ENCODE measurements at places on chromosomes 1 and 21.
A peak's percentile ranks its signal among the peaks of the same experiment; 100 is the strongest.

DNA sequence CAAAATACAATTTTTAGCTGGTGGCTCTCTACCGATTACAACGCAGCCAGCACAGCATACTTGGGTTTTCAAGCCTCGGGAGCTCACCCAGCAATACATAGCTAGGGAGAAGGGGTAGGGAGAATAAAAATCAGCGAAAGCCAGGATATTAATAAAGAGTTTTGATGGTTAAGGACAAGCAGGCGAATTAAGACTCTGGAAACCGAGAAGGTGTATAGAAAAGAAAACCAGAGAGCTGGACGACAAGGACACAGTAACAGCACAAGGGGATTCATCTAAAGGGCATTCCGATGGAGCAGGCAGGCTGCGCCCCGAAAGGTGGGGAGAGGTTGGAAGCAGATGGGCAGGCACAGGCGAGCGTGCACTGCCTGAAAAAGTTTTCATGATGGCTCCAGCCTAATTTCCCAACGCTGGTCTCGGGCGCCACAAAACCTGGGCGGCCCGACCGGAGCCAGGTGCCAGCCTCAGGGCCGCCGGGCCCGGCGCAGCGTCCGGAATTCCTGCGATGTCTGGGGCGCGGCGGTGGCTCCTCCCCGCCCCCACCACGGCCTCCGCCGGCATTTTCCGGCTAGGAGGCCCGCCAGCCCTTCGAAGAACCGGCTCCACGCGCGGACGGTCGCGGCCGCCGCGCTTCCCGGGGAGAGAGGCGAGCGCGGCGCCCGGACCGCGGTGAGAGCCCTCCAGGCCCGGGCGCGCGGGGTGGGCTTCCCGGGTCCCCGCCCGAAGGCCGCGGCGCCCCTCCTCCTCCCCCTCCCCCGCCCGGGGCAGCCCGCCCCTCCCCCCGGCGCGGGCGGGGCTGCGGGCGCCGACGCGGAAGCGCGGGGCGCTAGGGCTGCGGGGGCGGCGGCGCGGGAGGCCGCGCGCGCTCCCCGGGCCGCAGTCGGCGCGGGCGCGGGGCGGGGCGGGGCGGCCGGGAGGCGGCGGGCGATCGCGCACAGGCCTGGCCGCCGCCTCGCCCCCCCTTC lies 774 bp upstream of the DYRK1A start:
- peaks cover 23% of the 10 kb centered on the region for H3K4me1 ChIP-seq
- no peaks in the 10 kb centered on the region for H3K27me3 ChIP-seq
- peaks cover 7% of the 10 kb centered on the region for H3K36me3 ChIP-seq
- peak overlapping the region; percentile 99 for H3K27ac ChIP-seq
- DNase-seq = peak; percentile 59

- H3K4me1 ChIP-seq = no peaks in the 10 kb centered on the region
- peak overlapping the region; percentile 62 for H3K27ac ChIP-seq
- no peak for DNase-seq
- no peak overlapping the region for H3K4me3 ChIP-seq
Measured at GRCh38 chr1:23085696-23086095, 66.4 kb downstream of the KDM1A start.

DNA sequence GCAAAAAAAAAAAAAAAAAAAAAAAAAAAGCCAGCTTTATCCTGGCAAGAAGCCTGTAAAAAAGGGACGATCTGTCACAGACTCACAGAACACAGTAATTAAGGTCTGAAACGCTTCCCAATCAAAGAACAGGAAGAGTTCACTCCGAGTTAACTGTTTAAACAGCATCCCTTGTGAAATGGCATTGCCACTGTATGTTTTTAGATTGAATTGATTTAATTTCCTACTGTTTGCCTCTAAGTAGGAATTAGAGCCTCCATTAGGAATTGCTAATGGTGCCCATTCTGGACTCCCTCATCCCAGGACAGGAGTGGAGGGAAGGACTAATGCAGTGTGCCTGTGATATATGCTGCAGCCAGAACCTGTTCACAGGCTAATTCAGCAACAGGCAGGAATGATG lies 370.8 kb downstream of the RWDD3 start:
- H3K4me3 ChIP-seq = no peak overlapping the region
- no peaks in the 10 kb centered on the region for H3K27me3 ChIP-seq
- no peak overlapping the region for H3K27ac ChIP-seq
- no peaks in the 10 kb centered on the region for H3K36me3 ChIP-seq
- DNase-seq = no peak

- H3K27me3 ChIP-seq = peaks cover 8% of the 10 kb centered on the region
- H3K4me1 ChIP-seq = peaks cover 7% of the 10 kb centered on the region
- no peak overlapping the region for H3K27ac ChIP-seq
- H3K4me3 ChIP-seq = no peak overlapping the region
- peaks cover 9% of the 10 kb centered on the region for H3K36me3 ChIP-seq
Measured at GRCh38 chr21:35254006-35254764, 205.1 kb upstream of the RUNX1 start.

DNA sequence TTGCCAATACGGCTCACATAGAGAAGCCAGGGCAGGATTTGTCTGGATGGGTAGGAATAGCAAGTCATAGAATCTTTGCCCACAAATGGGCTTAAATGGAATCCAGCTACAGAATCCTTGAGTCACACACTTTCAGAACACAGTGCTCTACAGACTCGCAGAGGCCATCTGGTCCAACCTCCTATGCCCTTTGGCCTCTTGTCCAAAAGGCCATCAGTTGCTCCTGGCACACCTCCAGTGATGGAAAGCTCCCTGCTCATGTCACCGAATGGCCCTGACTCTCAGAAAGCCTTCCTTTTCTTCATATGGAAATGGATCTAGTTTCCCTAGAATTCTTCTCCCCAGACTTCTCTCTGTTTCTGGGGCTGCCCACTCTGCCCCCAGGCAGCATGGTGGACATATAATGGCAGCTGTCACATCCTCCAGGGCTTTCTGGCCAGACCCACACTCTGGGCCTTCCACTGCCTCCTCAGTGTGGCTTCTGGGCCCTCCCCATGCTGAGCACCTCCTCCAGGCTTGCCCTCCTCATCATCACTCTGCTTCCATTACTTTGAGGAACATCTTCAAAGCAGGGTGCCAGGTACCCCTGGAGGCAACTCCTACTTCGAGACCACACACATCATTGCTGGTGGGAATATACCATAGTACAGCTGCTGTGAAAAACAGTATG lies 33.6 kb upstream of the TRABD2B start:
- peaks cover 8% of the 10 kb centered on the region for H3K27me3 ChIP-seq
- no peaks in the 10 kb centered on the region for H3K4me1 ChIP-seq
- no peak for DNase-seq

DNA sequence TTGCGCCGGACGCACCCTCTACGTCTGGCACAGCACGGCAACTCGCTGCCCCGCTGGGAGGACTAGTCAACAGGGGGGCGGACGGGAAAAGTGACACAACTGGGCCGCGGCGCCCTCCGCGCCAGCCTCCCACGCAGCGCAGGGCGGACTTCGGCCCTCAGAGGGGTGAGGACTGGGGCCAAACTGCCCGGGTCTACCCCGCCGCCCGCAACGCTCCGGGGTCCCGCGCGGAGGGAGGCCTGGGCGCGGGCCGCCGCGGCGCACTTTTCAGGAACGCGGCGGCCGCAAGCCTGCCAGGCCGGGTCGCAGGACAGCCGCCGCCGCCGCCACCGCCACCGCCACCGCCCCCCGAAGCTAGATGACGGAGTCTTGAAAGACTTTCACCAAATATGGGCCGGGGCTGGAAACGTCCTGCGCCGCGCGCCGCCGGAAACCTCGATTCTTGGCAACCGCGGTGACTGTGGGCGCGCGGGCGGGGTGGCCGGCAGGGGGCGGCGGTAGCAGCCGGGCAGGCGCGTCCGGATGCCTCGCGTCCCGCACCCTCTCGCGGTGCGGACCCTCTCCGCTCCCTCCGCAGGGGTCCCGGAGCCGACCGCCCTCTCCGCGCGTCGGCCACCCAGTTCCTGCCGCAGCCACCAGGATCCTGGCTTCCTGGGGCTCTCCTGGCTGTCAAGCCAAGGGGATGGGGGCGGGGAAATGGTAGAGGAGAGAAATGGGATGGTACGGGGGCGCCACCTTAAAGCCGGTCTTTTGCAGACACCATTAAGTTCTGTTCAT lies 3.7 kb upstream of the CCN1 start:
- H3K4me1 ChIP-seq = peaks cover 24% of the 10 kb centered on the region
- H3K27me3 ChIP-seq = peaks cover 59% of the 10 kb centered on the region
- H3K4me3 ChIP-seq = peak overlapping the region; percentile 81
- DNase-seq = peak; percentile 34
- H3K36me3 ChIP-seq = no peaks in the 10 kb centered on the region
- no peak overlapping the region for H3K27ac ChIP-seq

- no peak overlapping the region for H3K27ac ChIP-seq
- no peaks in the 10 kb centered on the region for H3K36me3 ChIP-seq
- DNase-seq = no peak
- H3K4me3 ChIP-seq = no peak overlapping the region
- H3K4me1 ChIP-seq = no peaks in the 10 kb centered on the region
- H3K27me3 ChIP-seq = peaks cover 7% of the 10 kb centered on the region
Measured at GRCh38 chr1:56456435-56457101, 122.8 kb downstream of the PLPP3 start.

DNA sequence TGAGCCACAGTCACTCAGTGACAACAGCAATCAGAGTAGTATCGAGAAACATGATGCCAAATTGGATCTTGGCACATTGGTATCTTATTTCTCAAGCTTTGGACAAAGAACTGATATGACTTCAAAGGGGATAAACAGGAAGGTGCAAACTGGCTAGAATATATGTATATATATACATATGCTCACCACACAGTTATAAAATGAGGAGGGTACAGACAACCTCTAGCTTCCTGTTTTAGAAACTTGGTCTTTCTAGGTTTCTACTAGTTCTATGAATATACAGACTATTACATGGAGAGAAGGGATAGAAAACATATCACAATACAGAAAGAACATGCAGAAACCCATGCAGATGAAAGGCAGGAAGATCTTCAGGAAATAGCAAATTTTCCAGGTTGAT lies 292.1 kb upstream of the SNX7 start:
- H3K4me1 ChIP-seq = no peaks in the 10 kb centered on the region
- H3K36me3 ChIP-seq = no peaks in the 10 kb centered on the region
- H3K27me3 ChIP-seq = no peaks in the 10 kb centered on the region
- no peak for DNase-seq

DNA sequence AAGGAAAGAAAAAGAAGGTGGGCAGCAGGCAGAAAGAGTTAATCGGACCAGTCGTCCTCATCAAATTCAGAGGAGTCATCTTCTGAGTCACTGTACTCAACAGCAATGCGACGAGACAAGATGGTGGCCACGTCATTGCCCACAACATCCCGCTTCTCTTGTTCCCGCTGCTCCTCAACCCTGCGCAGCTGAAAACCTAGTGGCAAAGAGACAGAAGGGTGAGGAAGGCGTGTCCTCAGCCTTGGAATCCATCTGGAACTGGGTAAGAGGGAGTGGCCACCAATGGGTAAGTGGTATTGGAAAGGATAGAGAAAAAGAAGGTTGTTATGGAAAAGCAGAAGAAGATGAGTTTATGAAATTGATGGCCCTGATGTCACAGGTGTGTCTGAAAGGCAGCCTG lies 15.7 kb downstream of the GPR3 start:
- peaks cover 49% of the 10 kb centered on the region for H3K36me3 ChIP-seq
- H3K27ac ChIP-seq = peak overlapping the region; percentile 60
- DNase-seq = no peak
- peaks cover 37% of the 10 kb centered on the region for H3K4me1 ChIP-seq
- no peak overlapping the region for H3K4me3 ChIP-seq

- no peak overlapping the region for H3K4me3 ChIP-seq
- no peak overlapping the region for H3K27ac ChIP-seq
- DNase-seq = no peak
- H3K27me3 ChIP-seq = peaks cover 30% of the 10 kb centered on the region
- no peaks in the 10 kb centered on the region for H3K36me3 ChIP-seq
Measured at GRCh38 chr1:163048869-163049268, 20.3 kb upstream of the RGS4 start.

DNA sequence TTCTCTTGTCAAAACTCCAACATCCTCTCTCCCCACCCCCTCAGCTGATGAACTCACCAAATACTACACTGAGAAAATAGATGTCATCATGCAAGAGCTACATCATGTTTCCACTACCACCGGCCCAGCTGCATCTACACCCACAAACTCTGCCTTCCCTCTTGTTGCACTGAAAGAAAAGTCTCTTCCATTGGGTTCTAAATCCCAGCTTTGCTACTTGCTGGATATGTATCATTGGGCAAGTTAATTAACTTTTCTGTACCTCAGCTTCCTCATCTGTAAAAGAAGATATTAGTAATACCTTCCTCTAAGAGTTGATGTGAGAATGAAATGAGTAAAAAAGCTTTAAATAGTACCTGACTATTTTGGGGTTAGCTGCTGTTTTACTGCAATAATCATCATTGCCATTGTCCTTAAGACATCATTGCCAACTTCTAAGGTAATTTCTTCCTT lies 108.6 kb downstream of the OLFML2B start:
- no peak overlapping the region for H3K4me3 ChIP-seq
- H3K4me1 ChIP-seq = no peaks in the 10 kb centered on the region
- H3K27me3 ChIP-seq = no peaks in the 10 kb centered on the region
- DNase-seq = peak; percentile 15

DNA sequence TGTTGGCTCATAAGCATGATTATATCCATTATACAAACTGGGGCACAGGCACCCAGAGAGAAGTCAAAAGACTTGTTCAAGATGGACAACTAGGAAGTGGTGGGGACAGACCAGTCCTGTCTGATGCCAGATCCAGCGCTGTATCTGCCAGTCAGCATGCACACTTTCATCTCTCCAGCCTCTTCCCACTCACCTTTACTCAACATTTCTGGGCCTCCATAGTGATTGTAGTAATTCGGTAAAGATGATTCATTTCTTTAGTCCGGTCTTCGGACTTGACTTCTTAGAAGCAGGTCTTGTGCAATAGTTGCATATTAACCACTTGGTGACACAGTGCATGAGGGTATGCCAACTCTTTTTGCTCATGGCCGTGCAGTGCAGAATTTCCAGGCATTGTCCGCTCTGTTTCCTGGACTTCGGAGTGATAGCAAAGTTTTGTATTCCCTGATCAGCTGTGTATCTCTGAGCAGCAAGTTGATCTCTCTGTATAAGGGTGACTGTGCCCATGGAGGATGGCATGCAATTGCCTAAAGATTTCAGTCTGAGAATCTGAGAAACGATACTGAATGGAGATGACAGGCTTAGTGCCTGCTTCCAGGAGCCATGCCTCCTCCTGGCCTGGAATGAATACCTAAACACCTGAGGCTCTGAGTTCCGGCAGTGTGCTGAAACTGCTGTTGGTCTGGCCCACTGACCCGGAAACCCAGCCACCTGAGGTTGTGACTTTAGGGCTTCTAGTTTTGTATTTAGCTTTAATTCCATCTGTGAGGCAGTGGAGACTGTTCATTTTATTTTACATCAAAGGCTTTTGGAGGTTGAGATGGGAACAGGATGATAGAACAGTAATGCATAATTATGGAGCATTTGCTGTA lies 39.0 kb downstream of the GALNT2 start:
- H3K4me3 ChIP-seq = peak overlapping the region; percentile 67
- H3K27ac ChIP-seq = peak overlapping the region; percentile 94
- H3K27me3 ChIP-seq = no peaks in the 10 kb centered on the region
- no peak for DNase-seq
- H3K4me1 ChIP-seq = peaks cover 76% of the 10 kb centered on the region

GRCh38 chr1:153192697-153193096 lies 10.5 kb upstream of the LELP1 start:
- H3K4me3 ChIP-seq = no peak overlapping the region
- no peak for DNase-seq
- H3K4me1 ChIP-seq = no peaks in the 10 kb centered on the region
- H3K27me3 ChIP-seq = peaks cover 76% of the 10 kb centered on the region
- H3K27ac ChIP-seq = no peak overlapping the region
- no peaks in the 10 kb centered on the region for H3K36me3 ChIP-seq
